Left renal cortex interstitium (tissue), 4 donors: ENCODE measurements at places on chromosomes 2 and 18.

- DNase-seq, result no peak
Observed at GRCh38 chr2:203949228-203949627, 12.7 kb downstream of the ICOS start.

DNA sequence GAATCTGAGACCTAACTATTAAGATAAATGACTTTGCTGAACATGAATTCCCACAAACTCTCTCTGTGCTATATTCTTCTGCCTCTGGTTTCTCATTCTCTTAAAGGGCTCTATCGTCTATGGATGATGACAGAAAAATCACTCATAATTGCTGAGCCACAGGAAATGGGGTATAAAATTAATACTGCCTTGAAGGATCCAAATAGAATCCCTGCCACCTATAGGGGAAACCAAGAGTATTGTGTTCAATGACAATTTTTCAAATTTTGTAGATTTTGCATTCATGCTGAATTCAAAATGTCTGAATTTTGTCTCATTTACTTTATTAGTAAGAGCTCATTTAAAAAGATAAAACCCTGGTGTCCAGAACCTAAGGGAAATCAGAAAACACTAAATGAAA lies 235.8 kb downstream of the RBM43 start:
- DNase-seq, result no peak

DNA sequence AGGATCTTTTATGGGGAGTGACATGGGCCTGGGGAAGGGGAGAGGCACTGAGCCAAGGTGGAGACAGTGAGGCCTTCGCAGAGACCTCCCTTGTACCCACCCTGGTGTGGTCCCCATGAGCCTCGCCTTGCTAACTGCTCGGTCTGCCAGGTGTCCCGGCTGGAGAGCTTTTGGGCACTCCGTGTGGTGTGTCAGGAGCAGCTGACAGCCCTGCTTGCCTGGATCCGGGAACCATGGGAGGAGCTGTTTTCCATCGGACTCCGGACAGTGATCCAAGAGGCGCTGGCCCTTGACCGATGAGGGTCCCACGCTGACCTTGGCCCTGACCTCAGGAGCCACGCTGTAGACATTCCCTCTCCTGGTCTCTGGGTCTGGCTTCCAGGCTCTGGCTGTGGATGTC lies 11.5 kb upstream of the SLC4A3 start:
- no peak for DNase-seq

GRCh38 chr2:38268001-38268400 lies 109.1 kb downstream of the ATL2 start:
- DNase-seq, result no peak

DNA sequence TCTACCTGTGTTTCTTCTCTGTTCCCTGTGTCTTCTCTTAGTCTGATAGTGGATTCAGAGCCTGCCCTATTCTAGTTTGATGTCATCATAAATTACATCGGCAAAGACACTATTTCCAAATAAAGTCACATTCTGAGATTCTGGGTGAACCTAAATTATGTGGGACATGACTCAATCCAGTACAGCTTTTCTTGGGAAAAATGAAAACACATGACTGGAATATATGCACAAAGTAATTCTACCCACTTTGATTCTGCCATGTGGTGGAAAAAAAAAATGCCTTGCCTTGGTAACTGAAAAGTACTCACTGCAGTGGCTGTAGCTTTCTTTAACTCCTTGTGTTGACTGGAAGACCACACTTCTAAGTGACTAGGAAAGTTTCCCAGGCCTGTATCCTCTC lies 73.7 kb downstream of the LRATD1 start:
- no peak for DNase-seq

- DNase-seq, result no peak
Observed at GRCh38 chr2:234302664-234302991, 194.3 kb downstream of the ARL4C start.

DNA sequence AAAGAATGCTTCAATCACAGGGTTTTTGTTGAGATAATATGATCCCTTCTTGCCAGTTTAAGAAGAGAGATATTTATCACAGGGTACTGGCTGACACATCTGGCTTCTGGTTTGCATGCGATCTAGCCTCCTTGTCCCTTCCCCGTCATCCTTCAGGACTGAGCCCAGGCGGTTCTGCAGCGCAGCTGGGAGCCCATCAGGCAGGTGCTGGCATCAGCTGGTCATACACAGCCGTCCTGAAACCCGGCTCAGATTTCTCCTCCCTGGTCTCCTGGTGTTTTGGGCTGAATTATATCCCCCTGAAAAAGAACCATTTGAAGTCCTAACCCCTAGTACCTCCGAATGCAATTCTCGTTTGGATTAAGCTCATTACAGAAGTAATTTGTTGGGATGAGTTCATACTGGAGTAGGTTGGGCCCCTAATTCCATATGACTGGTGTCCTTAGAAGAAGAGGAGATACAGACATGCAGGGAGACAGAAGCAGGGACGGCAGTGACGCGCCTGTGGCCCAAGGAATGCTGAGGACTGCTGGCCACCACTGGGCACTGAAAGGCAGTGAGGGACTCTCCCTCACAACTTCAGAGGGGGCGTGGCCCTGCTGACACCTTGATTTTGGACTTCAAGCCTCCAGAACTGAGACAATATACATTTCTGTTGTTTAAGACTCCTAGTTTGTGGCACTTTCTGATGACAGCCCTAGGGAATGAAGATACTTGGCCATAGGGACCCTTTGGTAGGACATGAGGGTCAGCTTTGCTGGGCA lies 83.9 kb upstream of the ODC1 start:
- no peak for DNase-seq

DNA sequence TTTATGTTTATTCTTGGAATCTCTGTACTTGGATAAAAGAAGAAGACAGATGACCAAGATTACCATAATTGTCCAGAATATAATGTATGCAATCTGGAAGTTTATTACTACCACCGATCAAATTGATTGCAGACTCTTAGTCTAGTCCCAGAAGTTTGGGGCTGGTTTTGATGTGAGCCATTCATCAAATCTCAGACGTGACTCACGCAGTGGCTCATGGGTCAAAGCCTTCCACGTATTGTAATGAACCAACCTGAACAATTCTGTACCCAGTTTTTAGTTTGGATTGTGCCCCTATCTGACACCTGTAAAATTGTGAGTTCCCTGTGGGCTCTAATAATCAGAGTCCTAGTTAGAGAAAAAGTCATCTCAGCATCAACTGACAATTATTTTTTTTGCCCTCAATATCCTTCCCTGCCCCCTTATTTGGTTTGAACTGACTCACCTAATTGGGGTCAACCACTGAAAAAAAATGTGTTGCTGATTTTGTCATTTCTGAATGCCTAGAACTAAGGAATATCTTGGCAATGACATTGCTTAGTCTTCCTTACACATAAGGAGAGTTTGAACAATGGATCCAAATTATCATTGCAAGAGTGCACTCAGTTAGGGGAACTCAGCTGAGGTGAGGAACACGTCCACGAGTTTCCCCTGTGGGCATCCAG lies 219.5 kb upstream of the NRP2 start:
- DNase-seq, result no peak

DNA sequence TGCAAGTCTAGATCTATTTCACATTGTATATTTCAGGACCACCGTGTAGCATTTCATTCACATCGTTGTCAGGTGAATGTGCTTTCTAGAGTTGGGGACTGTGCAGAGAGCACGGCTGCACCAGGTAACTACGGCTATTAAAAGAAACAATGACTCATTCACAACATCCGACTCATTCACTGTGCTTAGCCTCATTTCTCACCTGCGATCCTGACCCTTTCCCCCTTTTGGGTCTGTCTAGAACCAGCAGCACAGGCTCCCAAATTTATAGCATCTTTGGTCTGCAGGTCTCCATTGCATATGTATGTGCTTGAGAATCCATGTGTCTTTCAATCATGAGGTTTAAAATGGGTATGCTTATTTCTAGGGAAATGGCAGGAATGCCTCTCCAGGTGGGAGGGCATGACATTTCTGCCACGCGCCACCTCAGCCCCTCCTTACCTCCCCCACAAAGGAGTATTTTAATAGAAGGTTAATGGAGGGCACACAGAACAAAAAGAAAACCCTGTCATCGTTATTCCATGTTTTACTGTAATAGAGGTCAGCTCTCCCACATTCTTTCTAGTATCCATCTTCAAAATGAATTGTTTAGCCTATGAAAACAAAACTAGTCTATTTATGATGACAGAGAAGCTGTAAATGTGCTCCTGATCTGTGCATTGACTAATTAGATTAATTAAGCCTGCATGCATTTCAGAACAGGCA lies 246.7 kb upstream of the EPHA4 start:
- DNase-seq, result no peak

- DNase-seq, result no peak
Observed at GRCh38 chr2:16179701-16180416, 239.5 kb downstream of the MYCN start.

DNA sequence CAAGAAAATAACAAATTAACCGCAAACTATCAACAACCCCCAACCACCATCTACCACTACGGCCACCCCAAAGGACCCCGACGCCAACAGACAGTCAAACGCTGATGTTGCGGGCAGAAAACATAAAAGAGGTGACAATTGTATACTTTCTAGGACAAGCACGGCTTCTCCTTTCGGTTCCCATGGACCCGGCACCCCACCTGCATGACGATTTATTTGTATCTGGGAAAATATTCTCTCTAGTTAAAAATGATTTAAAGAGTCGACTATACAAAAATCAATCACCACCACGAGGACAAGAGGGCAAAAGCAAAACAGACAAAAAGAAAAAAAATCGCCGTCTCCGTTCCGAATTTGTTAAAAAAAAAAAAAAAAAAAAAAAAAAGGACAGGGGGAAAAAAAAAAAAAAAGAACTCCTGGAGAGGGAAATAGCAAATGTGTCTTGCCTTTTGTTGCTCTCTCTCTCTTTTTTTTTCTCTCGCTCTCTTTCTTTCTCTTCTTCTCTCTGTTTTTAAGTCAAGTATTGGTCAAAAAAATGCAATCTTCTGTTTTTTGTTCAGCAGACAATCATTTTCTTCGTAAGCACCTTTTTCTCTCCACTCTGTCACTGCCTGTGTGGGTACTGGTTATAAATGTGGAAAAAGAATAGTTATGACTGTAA lies 3.6 kb downstream of the SIX3 start:
- no peak for DNase-seq

DNA sequence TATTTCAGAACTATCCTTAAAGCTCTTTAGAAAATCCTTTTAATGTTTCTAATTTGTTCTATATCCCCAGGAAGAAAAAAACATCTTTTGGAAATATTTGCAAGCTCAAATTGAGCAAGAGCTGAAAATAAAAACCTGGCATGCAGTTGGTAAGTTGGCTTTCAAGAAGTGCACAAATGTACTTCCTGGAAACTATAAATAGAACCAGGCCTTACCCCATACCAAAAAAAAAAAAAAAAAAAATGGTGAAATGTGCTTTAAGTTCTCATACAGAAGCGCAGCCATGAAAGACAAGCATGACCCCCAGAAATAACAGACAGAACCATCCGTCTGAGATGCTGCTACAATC lies 178.5 kb downstream of the HDAC4 start:
- DNase-seq, result no peak

GRCh38 chr2:120954939-120955338 lies 219.3 kb downstream of the GLI2 start:
- no peak for DNase-seq

DNA sequence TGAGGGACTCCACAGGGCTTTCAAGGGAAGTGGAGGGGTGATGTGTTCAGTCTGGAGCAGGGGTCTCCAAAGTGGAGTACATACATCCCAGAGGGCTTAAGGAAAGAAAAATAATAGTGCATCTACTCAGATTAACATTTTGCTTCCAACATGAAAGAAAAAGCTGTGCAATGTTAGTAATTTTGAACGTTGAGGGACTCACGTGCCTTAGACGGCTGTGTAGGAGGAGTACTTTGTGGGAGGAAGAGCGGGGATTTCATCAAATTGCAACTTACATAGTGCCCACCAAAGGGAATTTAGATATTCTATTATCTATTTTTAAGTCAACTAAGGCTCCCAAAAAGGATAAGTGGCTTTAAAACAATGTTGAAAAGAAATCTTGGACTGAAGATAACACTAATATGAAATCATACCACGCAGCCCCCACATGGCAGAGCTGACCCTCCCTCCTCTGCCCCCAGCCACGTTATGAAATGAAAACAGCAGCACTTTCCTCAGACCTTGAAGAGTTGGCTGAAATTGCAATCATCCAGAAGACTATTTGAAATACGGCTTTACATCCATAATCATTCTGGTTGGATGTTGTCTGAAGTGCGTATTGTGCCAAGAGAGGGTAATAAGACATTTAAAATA lies 42.9 kb downstream of the MEX3C start:
- no peak for DNase-seq

DNA sequence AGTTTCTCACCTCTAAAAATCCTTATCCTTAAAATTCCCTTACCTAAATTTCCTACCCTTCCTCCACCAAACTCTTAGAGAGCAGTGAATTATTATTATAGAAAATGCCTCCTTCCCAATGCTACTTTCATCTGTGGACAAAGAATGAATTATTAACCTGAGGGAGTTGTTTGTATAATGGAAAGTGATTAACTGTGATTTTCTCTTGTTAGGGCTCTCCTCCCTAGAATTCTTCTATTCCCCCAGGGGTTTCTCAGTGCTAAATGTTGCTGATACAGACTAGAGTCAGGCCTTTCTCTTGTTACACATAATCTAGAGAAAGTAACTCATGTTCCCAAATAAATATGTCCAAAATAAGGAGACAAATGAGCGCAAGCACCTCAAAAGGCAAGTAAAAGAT lies 23.3 kb downstream of the EPB41L5 start:
- no peak for DNase-seq

GRCh38 chr2:56707218-56707617 lies 523.4 kb downstream of the CCDC85A start:
- no peak for DNase-seq

GRCh38 chr2:230751062-230751461 lies 38.4 kb downstream of the CAB39 start:
- DNase-seq, result no peak

GRCh38 chr2:61946666-61947065 lies 41.2 kb downstream of the COMMD1 start:
- DNase-seq, result no peak

DNA sequence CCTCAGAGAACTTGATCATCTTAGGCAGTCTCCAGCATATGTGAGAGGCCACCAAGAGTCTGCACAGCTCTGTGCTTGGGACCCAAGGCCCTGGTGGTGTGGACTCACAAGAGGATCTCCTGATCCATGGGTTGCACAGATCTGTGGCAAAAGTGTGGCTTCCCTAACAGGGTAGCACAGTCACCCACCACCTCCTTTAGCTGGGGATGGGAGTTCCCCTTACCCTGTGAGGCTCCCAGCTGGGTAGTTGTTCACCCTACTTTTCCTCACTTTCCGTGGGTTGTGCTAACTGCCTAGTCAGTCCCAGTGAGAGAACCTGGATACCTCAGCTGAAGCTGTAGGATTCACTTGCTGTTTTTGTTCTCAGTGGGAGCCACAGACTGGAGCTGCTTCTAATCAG lies 123.7 kb downstream of the FTCDNL1 start:
- no peak for DNase-seq
